NAMALWA (cell line): ENCODE measurements at places on chromosomes 13 and 19.

DNA sequence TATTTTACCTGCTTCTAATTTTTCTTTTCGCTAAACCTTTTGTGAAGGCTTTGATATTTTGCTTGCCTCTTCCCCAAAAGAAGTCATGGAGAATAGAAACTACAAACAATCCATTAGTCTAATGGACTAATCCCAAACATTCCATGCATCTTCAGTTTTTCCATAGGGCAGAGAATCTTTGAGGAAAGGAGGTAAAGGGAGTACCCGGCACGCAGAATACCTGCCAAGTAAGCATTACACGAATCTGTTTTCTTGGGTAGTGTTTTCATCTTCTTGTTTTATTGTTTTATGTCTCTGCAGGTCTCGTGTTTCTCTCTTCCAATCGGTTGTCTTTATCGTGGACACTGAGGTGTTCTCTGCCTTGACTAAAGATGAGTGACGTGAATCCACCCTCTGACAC lies at the start of gene NLRP8:
TSS of gene NLRP8 (plus strand) at position 301 of the 400 bp plus-strand sequence.
- DNase-seq: no peak

- no peak for DNase-seq
Observed at GRCh38 chr19:34405892-34406660, 1.9 kb downstream of the PDCD2L start.

GRCh38 chr13:47564041-47564440 lies 437.0 kb downstream of the SUCLA2 start:
- DNase-seq: no peak

- DNase-seq: no peak
Observed at GRCh38 chr19:16536130-16536529, 6.1 kb downstream of the CHERP start.

- peak; percentile 30 for DNase-seq
Observed at GRCh38 chr13:85737952-85738351, 61.3 kb downstream of the SLITRK6 start.

DNA sequence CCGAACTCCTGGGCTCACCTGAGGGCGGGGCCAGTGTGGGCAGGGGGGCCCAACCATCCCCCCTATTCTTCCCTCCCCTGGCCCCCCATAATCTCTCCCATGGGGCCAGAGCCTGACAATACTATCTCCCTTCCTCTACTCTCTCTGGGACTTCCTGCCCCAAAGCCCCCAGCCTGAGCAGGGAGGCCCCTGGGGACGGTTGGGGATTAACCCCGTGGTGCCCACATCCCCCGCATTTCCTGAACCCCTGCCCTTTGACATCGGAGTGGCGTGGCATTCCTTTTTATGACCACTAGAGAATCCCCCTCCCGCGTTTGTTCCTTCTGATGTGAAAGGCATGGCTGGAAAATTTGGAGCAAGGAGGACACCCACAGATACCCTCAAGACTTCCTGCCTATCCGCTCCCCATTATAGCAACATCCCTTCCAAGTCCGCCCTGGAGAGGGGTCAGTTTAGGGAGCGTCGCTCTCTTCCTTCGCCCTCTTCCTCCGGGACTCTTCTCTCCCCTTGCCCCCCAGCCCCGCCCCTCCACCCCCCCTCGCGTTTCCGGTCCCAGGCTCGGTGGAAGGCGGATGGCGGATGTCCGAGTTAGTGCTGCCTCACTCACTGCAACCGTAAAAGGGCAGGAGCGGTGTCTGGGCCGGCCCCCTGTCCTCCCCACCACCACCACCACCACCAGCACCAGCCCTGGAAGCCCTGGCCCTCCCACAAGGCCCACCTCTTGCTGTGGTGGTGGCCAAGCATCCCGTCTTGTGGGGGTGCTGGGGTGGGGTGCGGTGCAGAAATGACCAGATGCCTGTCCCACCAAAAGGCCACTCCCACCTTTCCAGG lies 1.8 kb downstream of the VASP start:
- peak; percentile 62 for DNase-seq

DNA sequence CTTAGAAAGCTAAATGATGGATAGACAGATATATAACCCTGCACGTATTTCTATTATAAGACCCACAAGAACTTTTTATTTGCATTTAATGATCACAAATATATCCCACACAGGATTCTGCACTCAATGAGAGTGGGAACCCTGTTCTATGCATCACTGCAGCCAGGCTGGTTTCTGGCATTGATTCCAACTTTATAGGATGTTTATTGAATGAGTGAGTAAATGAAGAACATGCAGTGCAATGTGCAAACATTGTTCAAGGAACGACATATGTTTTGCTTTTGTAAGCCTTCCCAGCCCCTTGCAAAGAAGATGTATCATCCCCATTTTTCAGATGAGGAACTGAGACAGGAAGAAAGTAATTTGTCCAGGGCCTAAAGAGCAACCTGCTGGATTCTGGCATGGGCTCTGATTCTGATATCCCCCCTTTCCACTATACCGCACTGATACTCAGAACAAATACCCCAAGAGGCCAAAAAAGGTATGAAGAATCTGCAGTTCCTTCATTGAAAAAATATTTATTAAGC lies 246.3 kb downstream of the LACC1 start:
- no peak for DNase-seq

DNA sequence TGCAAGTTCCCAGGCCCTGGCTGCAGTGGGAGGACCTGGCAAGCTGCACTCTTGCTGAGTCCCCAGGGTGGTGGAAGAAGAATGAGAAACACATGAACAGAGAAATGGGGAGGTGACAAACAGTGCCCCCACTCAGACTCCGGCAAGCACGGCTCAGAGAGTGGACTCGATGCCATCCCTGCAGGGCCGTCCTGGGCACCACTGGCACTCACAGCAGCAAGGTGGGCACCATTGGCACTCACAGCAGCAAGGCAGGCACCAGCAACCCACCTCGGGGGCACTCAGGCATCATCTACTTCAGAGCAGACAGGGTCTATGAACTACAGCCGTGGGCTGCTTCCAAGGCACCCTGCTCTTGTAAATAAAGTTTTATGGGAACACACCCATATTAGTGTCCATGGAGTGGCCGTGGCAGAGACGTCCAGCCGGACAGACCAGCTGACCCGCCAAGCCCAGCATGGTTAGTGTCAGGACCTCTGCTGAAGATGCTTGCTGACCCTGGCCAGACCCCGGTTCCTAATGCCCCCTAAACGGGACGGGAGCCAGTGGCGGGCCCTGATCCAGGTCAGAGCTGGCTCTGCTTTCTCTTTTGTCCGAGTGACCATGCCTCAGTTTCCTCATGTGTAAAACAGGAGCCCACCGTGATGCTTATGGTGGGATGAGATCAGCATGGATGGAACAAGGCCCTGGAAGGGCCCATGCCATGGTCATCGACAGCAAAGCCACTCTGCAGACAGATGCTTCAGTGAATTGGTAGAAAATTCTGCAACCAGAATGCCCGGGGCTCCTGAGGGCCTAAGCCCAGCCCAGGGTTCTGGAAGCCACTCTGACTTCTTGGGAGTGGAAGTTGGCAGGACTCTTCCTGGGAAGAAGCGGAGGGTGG lies 2.1 kb upstream of the F10 start:
- DNase-seq: no peak

DNA sequence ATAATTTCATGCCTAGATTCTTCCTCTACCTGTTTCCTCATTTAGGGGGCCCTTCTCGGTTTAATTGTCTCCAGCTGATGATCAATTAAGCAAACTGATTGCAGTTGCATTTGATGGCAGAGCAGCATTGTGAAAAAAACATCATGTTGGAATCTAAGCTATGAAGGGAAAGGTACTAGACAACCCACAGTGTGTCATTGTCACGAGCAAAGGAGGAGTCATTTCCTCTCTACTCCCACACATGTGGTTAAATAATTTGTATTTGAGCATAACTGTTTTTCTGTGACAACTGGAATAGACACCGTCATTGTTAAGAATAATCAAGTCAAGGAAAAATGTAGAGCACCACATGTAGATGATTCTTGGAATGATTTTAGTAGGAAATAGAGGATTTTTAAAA lies 240.3 kb downstream of the DCT start:
- no peak for DNase-seq

GRCh38 chr19:33653684-33654083 lies 31.9 kb downstream of the CHST8 start:
- DNase-seq: no peak

DNA sequence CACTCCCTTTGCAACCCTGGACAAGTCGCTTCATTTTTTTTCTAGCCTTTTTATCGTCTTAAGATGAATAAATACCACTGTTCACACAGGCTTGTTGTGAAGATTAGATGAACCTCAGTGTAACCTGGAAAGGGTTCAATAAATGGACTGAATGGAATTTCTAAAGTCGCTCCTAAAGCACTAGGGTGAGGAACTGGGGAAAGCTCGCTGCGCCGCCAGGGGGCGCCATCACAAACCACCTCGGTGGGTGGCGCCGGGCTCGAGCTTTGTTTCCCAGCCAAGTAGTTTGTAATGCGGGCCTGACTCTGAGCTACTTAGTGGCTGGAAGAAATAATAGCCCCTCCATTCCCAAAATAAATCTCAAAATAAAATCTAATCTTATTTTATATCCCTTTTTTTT lies 2.2 kb upstream of the CEACAM6 start:
- DNase-seq: peak; percentile 67

DNA sequence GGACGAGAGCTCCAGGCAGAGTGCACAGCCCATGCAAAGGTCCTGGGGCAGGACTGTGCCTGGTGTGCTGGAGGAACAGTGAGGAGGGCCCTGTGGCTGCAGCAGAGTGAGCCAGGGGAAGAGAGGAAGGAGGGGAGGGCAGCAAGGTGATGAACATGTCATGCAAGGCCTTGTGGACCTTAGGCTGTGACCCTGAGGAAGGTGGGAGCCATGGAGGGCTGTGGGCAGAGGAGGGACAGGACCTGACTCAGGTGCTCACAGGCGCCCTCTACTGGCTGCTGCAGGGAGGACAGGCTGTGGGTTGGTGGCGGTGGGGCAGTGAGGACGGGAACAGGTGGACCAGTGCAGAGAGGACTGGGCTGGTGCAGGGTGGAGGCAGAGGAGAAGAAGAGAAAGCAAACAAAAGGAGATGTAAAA lies 170.3 kb downstream of the PTPRS start:
- peak; percentile 55 for DNase-seq

DNA sequence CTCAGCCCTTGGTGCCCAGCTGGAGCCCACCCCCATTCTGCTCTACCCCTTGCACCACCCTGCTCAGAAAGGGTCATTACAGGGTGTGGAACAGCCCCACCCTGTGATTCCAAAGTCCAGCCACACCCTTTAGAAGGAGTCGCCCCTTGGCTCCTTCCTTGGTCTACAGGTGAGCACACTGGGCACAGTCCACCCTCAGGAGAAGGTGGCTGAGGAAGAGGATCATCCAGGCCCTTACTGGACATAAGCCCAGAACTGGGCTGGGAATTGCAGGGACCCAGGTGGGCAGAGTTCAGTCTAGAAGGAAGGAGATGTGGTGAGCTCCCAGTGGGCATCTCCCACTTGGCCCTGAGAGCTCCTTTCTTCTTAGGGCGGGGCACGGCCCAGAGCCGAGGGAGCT lies 8.6 kb downstream of the SLC46A3 start:
- DNase-seq: no peak

GRCh38 chr13:79479882-79480281 lies 1.1 kb upstream of the NDFIP2 start:
- DNase-seq: no peak

- DNase-seq: no peak
Observed at GRCh38 chr19:15353908-15354307, 21.6 kb upstream of the BRD4 start.

DNA sequence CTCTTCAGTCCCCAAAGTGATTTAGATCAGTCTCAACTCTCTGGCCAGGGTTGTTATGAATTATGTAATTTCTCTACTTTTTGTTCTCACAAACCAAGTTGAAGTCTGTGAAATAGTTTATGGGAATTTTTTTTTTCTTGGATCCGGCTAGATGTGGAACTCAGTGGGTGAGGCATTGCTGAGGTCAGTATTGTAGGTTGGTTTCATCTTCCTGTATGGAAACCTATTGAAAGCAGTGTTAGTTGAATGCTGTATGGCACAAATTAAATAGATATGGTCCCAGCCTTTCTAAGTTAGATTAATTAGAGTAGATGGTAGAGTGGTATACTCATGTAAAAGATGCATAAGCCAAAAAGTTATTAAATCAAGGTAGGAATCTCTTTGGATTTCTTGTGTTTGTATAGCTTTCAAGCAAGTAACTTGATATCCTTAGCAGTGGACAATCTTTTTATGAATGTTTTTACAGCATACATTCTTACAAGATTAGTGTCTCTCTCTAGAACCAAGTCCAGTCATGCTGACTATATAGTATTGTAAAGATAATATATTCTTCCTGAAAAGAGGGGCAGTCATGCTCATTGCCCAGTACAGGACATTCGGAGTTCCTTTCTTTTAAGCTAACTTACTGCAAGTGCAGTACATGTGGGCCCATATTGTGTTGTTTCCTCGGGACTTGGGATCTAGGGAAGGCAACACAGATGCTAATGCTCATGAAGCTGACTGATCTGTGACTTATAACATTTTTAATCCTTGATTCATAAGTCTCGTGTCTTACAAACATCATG lies 2541.1 kb downstream of the PCDH9 start:
- no peak for DNase-seq

- no peak for DNase-seq
Observed at GRCh38 chr19:46958532-46958931, 61.1 kb upstream of the NPAS1 start.

DNA sequence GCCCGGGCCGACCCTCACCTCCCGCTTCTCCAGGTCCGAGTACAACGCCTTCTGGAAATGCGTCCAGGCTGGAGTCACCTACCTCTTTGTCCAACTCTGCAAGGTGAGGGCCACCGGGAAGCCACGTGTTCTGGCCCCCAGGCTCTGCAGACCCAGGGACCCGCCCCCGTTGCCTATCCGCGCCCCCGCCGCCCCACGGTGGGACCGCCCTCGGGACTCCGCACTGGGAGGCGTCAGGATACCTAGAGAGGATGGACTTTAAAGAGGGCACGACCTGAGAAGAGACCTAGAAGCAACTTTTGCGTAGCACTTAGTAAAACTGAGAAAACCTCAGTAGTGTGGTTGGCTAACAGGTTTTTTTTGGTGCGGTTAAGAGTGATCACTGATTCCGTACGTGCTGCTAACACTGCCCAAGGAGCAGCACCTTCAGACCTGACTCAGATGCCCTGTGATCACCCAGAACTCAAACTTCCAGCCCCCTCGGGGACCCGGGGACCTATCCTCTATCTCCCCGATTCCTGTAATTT lies 492 bp downstream of the TMEM147 start:
- DNase-seq: peak; percentile 49

DNA sequence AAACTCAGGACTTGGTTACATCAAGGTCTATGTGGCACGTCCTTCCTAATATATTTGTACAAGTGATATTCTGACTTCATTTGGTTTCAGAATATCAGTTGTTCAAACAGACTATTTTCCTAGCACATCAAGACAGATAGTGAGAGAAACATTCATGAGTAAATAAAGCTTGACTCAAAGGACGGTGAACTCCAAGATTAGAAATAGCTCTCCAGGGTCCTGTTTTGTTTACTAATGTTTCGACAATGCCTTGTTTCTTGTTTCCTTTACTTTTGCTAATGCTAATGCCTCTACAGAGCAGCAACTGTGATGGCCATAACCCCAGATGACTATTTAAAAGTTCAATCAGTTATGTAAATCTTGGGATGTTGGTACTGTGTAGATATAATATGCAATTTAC lies 313.9 kb downstream of the KLF12 start:
- DNase-seq: no peak

GRCh38 chr19:32876919-32877285 lies 7.3 kb upstream of the SLC7A9 start:
- DNase-seq: no peak

- DNase-seq: no peak
Observed at GRCh38 chr19:47658431-47659348, 49.8 kb downstream of the BICRA start.
